ENCODE measurements at places on chromosomes 2 and 18. TPM values are rescaled to one million over a fixed set of nuclear protein-coding genes. Genes with fewer than 3 reads are reported as not detected.

DNA sequence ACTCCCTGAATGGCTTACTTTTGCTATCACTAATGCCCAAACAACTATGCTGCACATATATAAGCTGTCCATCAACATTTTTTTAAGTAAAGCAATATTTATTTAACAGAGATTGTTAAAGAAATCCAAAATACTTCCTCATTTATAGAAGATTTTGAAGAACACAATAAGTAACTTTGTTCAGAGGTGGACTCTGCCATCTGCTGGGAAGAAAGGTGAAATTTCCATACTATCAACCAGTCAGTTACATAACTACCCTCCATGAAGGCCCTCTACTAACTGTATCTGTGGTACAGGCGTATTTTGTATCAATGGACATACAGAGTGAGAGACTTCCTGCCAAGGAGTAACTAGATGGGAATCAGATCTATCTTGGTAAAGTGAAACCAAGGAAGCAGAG is 106.0 kb downstream of the DTNB start:
- no peak for DNase-seq

DNA sequence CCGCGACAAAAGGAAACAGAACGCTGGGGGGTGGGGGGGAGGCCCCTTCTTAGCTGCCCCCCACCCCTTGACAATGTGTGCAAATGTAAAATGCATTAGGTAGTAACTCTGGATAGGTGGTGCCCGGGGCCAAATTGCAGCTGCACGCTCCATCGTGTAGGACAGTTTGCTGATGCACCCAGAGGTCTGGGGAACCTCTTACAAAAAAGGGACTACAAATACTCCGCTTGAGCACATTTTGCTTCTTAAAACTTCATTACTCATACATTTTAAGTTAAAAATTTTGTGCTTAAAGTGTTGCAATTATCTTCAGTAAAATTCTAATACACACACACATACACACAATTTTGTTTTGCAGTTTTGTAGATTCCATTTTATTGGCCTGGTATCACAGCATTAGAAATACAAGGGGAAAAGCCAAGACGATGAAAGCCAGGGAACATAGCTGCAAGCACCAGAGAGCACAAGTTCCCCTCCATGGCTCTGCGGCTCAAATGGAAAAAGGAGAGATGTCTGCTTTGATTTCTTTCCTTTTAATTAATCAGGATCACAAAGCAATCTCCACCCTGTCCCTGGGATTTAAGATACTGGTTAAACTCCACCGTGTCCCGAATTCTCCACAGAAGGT is 582.1 kb downstream of the ZEB2 start:
- DNase-seq: no peak

- DNase-seq: no peak
These were observed 96.0 kb downstream of the ACOXL start for GRCh38 chr2:110828330-110828729.

DNA sequence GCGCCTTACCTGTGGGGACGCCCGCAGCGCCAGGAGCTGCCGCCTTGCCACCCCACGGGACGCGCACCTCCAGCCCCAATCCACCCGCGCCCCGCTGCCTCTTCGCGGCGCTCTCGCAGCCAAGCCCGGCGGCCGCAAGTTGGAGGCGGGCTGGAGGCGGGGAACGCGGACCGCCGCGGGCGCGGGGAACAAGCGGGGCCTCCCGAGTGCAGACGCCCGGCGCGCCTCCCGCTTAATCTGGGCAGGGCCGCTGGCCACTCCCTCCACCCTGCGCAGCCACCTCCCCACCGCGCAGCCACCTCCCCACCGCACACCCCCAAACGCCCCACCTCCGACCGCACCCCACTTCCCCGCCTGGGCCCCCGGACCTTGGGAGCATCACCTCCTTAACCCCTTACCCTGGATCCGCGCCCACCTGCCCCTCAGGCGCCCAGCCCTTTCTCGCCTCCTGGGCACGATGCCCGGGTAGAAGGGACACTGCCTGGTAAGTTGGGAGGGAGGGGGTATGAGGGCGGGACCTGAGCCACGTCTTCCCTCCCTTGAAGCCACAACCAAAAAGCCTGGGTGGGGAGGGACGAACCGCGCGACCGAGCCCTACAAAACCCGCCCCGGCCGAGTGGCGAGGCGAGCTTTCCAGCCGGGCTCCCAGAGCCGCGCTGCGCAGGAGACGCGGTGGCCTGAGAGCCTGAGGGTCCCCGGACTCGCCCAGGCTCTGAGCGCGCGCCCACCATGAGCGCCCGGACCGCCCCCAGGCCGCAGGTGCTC is at the start of the genes COL4A3 and COL4A4:
COL4A3 (plus strand) TSS at position 627 of the 765 bp plus-strand sequence; CDS start at position 730, 103 bp downstream.
COL4A4 (minus strand) TSS at position 208 of the 765 bp plus-strand sequence. CDS start 16,722 bp downstream, outside the sequence.
- peak; percentile 50 for DNase-seq

GRCh38 chr2:61952288-61952687 is 46.8 kb downstream of the COMMD1 start:
- DNase-seq: no peak

DNA sequence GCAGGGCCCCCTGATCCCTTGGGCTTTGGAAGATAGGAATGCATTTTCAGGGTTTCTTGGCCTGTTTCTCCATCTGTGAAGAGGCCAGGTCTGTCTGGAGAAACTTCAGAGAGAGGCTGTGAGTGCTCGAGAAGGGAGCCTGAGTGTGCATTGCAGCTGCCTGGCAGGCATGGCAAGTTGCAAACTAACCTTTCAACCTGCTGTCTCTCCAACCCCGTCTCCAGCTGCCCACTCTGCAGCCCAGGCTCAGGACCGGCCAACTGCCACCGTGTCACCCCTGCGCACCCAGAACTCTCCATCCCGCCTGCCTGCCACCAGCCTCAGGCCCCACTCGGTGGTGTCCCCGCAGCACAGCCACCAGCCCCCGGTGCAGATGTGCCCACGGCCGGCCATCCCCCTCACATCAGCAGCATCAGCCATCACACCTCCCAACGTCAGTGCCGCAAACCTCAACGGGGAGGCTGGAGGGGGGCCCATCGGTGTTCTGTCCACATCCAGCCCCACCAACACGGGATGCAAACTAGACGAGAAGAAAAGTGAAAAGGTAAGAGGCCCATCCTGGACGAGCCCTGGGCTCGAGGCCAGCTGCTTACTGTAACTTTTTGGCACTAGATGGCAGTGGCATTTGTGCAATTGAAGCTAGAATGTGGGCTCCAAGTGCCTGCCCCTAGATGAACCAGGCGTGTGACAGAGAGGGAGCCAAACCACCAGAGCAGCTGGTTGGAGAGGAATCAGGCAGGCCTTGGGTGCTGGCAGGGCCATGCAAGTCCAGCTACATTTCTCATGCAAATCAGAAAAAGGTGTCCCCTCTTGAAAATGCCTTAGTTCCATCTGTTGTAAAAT is 164.6 kb downstream of the SEPTIN10 start:
- no peak for DNase-seq

DNA sequence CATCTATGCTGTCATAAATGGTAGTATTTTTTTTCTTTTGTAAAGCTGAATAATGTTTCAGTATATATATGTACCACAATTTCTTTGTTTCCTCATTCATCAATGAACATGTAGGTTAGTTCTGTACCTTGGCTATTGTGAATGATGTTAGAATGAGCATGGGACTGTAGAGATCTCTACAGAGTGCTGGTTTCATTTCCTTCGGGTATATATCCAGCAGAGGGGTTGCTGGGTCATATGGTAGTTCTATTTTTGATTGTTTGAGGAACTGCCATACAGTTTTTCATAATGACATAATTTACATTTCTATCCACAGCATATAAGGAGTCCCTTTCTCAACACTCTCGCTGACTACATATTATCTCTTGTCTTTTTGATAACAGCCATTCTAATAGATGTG is 243.5 kb downstream of the CDH7 start:
- no peak for DNase-seq

DNA sequence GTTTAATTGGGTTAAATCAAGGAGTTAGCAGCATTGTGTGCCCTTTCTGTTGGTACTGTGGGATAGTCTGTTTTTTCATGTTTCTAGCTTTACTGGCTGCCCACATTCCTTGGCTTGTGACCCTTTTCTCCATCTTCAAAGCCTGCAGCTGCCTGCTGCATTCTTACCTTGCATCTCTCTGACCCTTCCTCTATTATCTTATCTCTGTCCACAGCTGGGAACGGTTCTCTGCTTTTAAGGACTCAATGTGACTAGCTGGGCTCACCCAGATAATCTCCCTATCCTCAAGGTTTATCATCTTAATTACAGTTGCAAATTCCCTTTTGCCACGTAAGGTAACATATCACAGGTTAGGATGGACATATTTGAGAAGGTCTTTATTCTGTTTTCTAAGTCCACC is 199.7 kb downstream of the KCNS3 start:
- no peak for DNase-seq

- no peak for DNase-seq
These were observed 52.2 kb downstream of the PLB1 start for GRCh38 chr2:28547906-28548600.

DNA sequence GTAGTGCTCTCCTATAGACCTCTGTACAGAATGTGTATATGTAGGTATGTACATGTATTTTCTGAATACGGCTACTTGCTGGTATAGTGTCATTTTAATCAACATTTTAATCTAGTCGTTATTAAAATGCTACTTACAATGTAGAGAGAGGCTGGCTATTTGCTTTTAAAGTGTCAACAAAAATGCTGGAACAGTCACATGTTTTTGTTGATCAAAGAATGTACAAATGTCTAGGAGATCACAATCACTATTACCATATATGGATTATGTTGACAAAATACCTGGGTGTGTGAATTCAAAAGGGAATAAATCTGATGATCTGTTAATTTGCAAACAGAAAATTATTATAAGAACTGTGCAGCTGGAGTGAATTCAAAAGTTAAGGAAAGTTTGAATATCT is 170.3 kb downstream of the CAMKMT start:
- DNase-seq: no peak

DNA sequence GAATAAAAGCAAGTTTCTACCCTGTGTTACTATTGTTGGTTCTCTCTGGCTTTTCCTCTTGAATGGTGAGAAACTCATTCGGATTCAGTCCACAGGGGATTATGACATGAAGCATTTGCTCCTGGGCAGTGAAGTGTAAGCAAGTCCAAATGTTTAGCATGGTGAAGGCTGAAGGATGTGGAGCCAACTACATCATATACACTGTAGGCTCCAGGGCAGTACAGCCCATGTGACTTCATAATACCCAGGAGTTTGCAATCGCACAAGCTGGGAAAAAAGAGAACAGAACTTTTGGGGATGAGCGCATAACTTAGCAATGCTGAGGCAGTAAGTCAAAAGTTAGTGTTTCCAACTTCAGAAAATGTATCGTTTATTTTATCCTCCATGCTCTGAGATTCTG is 695.7 kb upstream of the POU3F3 start:
- DNase-seq: no peak

DNA sequence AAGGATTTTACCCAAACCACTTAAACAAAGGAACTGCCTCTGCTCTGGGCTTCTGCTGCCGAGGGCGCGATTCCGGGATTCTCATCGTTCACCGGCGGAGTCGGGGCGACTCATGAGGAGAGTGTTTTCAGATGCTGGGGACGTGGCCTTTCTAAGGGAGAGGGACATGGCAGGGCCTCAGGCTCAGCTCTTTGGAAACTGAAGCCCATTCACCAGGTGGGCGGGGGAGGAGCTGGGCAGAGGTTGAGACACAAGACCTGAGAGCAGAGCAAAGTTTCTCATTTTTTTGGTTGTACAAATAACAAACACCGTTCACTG is 29.8 kb downstream of the NFATC1 start:
- DNase-seq: no peak

- DNase-seq: no peak
These were observed 421.1 kb upstream of the RAB12 start for GRCh38 chr18:8188184-8188583.

DNA sequence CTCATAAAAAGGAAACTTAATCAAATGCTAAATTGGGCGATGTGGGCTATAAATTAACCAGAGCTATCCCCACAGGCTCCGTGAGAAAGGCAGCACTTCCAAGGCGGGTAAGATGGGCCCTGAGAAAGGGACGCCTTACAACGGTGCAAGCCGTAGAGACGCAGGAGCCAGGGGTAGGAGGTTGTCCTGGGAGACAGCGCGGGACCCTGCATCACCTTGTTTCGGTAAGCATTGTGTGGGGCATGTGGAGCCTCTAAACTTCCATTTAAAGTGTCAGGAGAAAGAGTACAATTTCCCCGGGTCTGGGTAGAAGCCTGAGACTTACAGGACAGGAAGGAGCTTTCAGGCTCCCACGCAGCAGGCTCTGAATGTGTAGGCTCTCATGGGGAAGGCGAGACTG is 1.2 kb upstream of the PER2 start:
- DNase-seq: no peak

GRCh38 chr2:151394509-151394908 is 15.2 kb upstream of the RIF1 start:
- DNase-seq: no peak

- DNase-seq: no peak
These were observed 1.3 kb downstream of the HSPD1 start for GRCh38 chr2:197498235-197498936.

DNA sequence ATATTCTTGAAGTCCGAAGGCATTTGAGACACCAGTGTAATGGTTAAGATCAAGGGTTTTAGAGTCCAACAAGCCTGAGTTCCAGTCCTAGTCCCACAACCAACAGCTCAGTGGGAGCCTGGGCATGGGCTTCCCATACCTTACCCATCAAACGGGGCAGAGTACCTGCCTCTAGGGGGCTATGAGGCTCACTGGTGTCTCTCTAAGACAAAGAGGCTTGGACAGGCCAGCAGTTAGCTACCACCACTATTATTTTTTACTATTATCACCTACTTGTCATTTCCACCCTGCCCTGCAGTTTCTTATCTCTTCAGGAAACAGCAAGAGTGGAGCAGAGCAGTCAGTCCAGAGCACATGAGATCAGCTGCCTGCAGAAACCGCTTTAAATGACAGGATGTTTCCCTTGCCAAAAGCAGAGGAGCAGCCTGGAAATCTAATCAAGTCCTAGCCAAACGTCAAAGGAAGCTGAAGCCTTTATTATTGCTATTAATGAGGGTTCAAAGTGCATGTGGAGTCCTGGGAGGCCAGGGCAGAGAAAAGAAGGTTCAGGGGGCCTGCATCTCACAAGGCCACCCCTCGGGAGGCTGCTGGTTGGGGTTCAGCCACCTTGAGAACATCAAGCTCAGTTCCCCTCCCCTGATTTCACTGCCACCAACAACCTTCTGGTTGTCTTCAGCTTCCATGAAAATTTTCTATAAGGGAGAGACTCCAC is 66.6 kb downstream of the STPG4 start:
- no peak for DNase-seq

DNA sequence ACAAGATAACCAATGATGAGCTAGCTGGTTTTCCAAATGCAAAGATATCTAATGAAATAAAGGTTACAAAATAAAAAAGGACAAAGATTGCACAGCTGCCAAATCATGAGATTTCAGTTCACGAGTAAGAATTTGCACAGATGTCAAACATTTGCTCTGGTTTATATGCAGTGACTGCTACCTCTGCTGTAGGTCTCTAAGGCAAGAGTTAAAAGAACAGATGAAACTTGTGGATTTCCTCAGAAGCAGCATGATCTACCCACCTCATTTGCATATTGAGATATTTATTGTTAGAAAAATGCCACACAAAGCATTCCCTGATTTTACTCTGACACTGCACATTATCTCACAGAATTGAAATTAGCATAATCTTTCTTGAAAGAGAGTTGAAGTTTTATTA is 763.2 kb upstream of the ZEB2 start:
- no peak for DNase-seq

SFT2D3 gene
- 6.0 TPM for total RNA-seq

DNAH6 gene
- total RNA-seq: 1.2 TPM

WNT6 gene
- total RNA-seq: 0.25 TPM

AGXT gene
- 1.9 TPM for total RNA-seq

SOX11 gene
- total RNA-seq: not detected
